Lung (tissue), 17 donors: ENCODE measurements at places on chromosomes 4 and X.
A peak's percentile ranks its signal among the peaks of the same experiment; 100 is the strongest.

- no peak for DNase-seq
Measured at GRCh38 chr4:156537286-156537685, 434.3 kb downstream of the PDGFC start.

GRCh38 chrX:40145923-40146261 lies 48.1 kb upstream of the BCOR start:
- no peak for DNase-seq

- DNase-seq: no peak
Measured at GRCh38 chrX:131763674-131764073, 219.8 kb downstream of the OR13H1 start.

DNA sequence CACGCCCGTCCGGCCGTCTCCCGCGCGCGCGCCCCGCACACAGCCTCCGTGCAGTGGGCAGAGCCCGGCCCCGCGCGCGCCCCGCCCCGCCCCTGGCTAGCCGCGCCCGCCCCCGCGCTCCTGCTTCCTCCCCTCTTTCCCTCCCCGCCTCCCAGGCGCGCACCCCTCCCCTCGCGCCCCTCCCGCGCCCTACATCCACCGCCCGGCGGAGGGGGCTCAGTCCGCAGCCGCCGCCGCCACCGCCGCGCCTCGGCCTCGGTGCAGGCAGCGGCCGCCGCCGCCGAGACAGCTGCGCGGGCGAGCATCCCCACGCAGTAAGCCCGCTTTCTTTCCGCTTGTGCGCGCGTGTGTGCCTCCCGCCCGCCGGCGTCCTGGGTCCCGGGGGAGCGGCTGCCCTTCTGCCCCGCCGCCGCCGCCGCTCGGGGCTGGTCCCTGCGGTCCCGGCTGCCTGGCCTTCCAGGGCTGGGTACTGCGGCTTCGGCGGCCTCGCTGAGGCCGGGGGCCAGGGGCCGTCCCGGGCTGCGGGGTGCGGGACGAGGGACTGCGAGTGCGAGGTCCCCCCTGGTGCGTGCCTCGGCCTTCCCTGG lies at the start of gene FHL1:
TSS of gene FHL1 (plus strand) at position 219 of the 587 bp plus-strand sequence.
- DNase-seq: peak; percentile 72

- no peak for DNase-seq
Measured at GRCh38 chrX:1468250-1468772, 15.6 kb upstream of the ASMTL start.

DNA sequence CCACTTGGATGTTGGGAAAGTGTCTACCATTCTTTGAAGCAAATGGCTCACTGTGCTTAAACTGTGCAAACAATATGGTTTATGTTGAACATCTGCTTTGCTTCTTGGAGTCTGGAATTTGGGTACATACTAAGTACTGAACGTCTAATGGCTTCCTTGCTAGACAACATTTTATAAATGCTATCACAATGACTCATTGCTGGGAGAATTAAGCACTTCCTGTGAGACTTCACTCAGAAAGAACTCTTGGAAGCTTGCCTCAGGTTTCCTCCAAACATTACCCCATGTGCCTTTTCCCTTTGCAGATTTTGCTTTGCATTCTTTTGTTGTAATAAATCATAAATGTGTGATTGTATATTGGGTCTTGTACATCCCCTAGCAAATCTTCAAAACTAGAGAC lies 139.7 kb downstream of the PACRGL start:
- peak; percentile 11 for DNase-seq

DNA sequence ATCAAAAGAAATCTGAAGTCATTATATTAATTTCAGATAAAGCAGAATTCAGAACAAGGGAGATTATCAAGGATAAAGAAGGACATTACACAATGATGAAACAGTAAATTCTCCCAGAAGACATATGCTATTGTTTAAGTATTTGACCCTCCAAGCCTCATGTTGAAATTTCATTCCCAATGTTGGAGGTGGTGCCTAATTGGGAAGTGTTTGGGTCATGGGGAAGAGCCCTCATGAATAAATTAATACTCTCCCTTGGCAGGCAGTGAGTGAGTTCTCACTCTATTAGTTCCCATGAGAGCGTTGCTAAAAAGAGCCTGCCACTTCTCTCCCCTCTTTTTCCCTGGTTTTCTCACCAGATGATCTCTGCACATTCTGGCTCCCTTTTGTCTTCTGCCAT lies 249.9 kb upstream of the GRIA3 start:
- no peak for DNase-seq

DNA sequence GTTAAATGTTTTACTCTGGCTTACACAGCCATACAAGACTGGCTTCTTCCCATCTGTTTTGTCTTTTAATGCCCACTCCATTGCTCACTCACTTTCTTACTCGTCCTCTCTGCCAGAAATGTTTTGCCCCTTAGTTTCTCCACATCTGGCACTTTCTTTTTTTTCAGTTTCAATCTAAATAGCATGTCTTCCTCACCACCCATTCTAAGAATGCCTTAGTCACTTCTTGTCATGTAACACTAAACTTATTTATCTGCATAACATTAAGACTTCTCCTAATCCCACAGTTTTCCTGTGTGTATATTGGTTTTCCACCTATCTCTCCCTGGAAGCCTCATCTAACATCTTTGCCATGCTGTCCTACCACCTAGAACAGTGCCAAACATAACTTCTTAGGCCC lies 119.3 kb downstream of the ADAMTS3 start:
- no peak for DNase-seq

GRCh38 chr4:85548841-85549240 lies 73.9 kb downstream of the ARHGAP24 start:
- DNase-seq: peak; percentile 34

- no peak for DNase-seq
Measured at GRCh38 chr4:80811406-80811805, 219.1 kb upstream of the BMP3 start.

- no peak for DNase-seq
Measured at GRCh38 chr4:128385683-128386304, 98.2 kb upstream of the PGRMC2 start.
